ENCODE measurements at places on chromosomes 2 and 18.

- DNase-seq: no peak
Measured at GRCh38 chr18:29248805-29249204, 1071.9 kb upstream of the CDH2 start.

DNA sequence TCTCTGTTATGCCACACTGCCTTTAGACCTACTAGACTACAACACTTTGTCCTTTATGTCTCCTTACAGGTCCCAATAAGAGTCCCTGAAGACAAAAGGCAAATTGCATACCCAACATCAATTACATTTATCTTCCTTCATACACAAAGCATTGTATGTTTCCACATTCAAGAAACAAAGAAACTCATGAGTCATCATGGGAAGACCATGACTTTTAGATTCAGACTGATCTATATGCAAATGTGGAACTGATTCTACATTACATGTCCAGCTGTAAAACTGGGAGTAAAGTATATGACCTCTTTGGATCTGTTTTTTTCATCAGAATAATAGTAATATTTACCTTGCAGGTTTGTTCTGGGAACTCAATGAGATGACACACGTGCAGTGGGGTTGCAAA is 25.2 kb upstream of the HNMT start:
- DNase-seq: no peak

- DNase-seq: no peak
Measured at GRCh38 chr18:3790703-3791102, 340.7 kb downstream of the TGIF1 start.

GRCh38 chr2:168545439-168546082 is 89.5 kb downstream of the CERS6 start:
- peak; percentile 84 for DNase-seq

DNA sequence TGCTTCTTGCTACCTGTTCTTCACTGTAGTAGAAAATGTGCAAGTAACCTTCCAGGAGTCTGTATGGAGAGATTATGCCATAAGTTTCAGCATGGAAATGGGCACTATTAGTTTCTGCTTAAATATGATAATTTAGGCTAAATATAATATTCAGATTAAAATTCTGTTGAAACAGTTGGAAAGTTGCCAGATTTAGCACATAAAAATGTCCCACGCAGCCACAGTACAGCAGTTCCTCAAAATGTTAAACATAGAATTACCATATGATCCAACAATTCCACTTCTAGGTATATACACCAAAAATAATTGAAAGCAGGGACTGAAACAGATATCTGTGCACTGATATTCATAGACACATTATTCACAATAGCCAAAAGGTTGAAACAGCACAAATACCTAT is 121.2 kb downstream of the NRP2 start:
- DNase-seq: no peak

GRCh38 chr2:127414638-127415592 is 3.3 kb upstream of the PROC start:
- DNase-seq: no peak

- DNase-seq: peak; percentile 44
Measured at GRCh38 chr18:26436176-26437051, 111.9 kb downstream of the KCTD1 start.

GRCh38 chr2:55810622-55811020 is 113.0 kb downstream of the EFEMP1 start:
- DNase-seq: no peak

- DNase-seq: no peak
Measured at GRCh38 chr2:129437725-129438124, 541.7 kb upstream of the RAB6C start.

GRCh38 chr2:66429693-66430504 is 5.0 kb upstream of the MEIS1 start:
- DNase-seq: no peak

- no peak for DNase-seq
Measured at GRCh38 chr2:11027195-11027594, 115.5 kb downstream of the KCNF1 start.

- no peak for DNase-seq
Measured at GRCh38 chr2:147211484-147211883, 633.3 kb upstream of the ACVR2A start.

GRCh38 chr2:218557941-218558340 is 10.2 kb downstream of the USP37 start:
- no peak for DNase-seq

DNA sequence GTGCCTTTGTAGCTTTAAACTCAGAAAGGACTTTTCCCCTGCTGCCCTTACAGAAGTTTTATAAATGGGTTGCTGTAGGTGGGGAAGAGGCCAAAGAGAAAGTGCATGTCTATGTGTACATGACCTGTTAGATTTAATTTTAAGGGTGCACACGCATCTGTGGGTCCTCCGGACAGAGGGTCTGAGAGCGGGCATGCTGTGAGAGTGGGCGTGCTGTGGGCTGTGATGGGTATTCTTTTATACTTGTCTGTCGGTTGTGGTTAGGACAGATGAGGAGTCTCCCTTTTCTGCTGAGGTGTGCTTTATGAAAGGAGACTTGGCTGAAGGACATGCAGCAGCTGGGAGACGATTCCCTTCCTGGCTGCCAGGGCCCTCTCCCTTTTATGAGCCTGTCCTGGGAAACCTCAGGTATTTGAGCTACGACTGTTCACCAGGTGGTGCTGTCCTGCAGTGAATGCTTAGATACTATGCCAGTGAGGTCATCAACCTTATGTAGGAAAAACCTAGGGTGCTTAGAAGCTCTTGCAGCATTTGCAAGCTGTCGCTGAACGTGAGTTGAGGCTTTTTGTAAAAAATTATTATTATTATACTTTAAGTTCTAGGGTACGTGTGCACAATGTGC is 67.5 kb downstream of the TANC1 start:
- no peak for DNase-seq

DNA sequence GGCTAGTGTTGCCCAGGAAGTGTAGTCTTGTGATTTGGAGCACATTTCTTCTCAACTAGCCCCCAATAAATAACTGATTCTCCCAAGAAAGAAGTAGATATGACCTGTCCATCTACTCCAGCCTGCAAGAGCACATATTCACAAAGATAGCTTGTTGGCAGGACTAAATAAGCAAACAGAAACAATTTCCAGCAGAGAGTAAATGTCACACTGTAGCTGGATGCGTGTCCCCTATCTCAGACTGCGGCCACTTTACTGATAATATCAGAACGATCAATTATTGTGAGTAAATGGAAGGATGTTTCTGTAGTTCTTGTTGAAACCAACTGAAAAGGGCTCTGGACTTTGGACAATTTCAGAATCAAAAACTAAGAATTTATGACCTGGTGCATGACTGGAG is 97.9 kb downstream of the PIEZO2 start:
- no peak for DNase-seq

DNA sequence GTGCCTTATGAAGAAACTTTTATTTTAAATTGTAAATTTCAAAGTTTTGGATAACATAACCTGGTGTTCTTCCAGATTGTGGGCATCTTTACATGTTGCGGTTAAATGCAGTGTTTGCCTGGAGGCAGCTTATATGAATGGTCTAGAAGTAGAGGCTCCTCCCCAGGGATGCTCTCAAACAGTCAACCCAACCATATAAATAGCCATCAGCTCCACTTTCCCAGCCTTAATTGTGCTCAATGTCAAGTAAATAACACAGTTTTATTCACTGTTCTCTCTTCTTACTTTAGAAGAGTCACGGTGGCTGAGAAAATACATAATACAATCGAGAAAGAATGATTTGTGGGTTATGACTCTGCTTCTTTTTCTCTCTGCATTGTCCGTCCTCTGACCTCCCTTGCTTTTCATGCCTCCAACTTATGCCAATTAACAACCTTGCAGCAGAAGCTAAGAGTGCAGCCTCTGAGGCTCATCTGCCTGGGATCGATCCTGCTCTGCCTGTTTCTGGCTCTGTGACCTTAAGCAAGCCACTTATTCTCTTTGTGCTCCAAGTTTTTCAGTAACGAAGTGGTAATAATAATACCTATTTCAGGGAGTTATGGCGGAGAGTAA is 100.3 kb downstream of the DAW1 start:
- no peak for DNase-seq

GRCh38 chr18:75678627-75679026 is 251.1 kb upstream of the SMIM21 start:
- no peak for DNase-seq

- no peak for DNase-seq
Measured at GRCh38 chr2:48043746-48044145, 137.4 kb upstream of the FBXO11 start.

- no peak for DNase-seq
Measured at GRCh38 chr2:237866101-237866621, 6.7 kb downstream of the RAMP1 start.

- no peak for DNase-seq
Measured at GRCh38 chr2:6749962-6750361, 115.7 kb downstream of the CMPK2 start.

DNA sequence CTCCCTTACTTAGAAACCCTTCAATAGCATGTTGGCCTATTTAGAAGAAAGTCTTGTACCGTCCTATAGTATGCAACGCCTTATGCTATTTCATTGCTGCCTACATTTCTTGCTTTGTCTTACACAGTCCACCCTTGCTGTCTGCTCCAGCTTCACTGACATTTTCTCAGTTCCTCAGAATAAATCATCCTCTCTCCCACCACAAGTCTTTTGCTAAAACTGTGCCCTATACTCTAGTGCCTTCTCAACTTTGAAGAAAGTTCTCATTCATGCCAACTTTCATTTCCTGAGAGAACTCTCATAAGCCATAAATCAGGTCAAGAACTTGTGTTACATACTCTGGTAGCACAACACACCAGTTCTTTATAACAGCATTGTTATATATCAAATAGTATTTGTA is 54.3 kb upstream of the COL3A1 start:
- no peak for DNase-seq

GRCh38 chr2:221330436-221330835 is 241.7 kb downstream of the EPHA4 start:
- DNase-seq: no peak

All from HS-5 (cell line).